AG09319 (cell line): ENCODE measurements at places on chromosomes 6 and 20.

DNA sequence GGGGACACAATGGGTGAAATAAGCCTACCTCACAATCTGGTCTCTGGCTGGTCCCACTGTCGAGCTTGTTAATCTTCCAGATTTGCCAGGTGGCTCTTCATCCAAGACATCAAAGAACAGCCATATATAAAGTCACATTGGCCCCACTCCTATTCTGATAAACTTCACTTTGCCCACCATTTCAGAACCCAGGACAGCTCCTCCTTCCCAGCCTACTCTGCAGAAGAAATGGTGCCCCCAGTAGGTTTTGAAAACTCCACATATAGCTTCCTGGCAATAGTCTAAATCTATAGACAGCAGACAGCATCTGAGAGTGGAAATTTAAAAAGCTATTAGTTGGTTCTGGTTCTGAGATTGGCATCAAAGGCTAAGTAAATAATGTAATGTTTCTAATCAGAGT is 143.1 kb upstream of the PCSK2 start:
- no peak for DNase-seq

DNA sequence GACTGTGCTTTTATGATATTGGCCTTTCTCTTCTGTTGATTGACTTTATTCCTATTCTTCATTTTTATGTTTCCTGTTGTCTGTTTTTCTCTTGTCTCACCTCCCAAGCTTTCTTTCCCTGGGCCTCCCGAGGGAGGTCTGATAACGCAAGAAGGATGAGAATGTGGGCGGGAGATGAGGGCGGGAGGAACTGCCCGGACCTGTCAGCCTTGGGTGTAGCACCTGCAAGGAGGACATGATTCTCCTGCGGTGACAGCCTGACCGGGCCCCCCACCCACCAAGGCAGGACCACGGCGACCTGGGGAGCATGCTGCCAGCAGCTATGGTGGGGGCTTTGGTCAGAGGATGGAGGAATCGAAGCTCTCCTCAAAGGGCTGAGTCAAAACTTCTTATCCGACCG is 86.9 kb downstream of the PLEKHG1 start:
- no peak for DNase-seq

DNA sequence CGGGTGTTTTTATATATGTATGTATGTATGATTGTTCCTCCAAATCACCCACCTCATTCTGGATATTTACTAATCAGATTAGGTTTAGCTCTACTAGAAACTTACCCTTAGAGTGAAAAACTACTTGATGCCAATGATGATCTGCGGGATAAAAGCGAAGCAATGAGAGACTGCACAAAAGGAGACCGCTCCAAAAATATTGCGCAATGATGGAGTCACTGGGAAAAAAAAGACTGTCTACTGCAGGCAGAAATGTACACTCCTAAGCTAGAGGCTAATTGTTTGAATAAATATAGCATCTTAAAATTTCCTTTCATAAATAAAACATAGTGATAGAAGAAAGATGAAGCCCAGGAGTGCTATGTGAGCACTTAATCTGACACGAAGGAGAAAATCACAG is 7.3 kb downstream of the RAB32 start:
- DNase-seq: no peak

DNA sequence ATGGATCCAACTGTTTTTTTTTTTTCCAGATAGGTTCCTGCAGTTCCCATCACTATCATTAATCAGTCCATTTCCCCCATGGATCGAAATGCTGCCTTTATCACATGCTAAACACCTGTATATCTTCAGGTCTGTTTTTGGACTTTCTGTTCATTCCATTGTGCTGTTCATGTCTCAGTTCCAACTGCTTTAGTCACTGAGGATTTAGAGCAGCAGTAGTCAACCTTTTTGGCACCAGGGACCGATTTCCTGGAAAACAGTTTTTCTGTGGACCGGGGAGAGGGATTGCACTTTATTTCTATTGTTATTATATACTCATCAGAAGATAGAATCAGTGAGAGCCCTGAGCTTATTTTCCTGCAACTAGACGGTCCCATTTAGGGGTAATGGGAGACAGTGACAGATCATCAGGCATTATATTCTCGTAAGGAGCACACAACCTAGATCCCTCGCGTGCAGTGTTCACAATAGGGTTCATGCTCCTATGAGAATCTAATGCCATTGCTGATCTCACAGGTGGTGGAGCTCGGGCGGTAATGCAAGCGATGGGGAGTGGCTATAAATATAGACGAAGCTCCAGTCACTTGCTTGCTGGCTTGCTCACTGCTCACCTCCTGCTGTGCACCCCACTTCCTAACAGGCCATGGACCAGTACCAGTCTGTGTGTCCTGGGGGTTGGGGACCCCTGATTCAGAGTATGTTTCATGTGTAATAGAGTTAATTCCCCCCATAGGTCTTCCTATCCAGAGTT is 46.0 kb downstream of the CAP2 start:
- DNase-seq: no peak

DNA sequence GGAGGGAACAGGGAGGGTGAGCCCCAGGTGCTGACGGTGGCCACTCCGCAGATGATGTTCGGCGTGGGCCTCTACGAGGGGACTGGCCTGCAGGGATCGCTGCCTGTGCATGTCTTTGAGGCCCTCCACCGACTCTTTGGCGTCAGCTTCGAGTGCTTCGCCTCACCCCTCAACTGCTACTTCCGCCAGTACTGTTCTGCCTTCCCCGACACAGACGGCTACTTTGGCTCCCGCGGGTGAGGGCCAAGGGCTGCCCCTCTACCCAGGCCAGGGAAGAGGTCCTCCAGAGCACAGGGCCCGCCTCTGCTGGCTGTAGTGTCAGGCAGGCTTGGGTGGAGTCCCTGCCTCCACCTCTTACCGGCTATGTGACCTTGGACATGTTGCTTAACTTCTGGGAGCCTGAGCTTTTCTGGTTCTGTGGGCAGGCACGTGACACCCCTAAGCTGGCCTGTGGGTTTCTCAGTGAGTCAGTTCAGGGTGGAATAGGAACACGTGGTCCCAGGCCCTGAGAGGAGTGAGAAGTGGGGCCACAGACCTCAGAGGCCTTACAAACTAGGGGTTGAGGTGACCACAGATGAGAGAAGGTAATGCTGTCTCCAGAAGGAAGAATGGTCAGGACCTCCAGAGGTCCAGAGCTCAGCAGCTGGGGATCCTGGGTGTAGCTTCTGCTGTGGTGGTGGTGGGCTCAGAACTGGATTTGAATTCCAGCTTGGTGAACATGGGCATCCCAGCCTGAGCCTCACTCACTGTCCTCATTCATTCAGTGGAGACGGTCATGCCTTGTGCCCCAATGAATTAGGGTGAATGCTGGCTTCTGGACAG is 11.9 kb downstream of the PCIF1 start:
- peak; percentile 73 for DNase-seq

- DNase-seq: no peak
Observed at GRCh38 chr6:134233180-134233955, 84.5 kb downstream of the SGK1 start.

- DNase-seq: no peak
Observed at GRCh38 chr6:134626086-134626485, 308.2 kb upstream of the SGK1 start.

- no peak for DNase-seq
Observed at GRCh38 chr20:25238319-25239037, 9.4 kb upstream of the PYGB start.

GRCh38 chr20:40848526-40848925 is 159.5 kb upstream of the MAFB start:
- no peak for DNase-seq

DNA sequence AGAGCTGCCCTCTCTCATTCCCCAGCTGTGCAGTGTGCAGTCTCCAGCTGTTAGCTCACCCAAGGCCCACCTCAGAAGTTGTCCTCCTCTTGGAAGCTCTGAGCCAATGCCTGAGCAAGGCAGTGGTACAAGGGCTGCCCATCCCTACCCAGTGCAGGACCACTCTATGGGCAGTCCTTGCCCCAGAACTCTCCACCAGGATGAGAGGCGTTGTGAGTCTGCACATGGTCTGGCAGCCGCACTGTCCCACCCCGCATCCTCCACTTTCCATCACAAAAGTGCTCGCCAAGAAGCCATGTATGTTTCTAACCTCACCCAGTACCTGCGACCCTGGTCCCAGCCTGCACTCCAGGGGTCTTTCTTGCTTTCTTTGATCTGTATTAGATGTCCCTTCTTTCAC is 175.1 kb upstream of the PMEPA1 start:
- no peak for DNase-seq

DNA sequence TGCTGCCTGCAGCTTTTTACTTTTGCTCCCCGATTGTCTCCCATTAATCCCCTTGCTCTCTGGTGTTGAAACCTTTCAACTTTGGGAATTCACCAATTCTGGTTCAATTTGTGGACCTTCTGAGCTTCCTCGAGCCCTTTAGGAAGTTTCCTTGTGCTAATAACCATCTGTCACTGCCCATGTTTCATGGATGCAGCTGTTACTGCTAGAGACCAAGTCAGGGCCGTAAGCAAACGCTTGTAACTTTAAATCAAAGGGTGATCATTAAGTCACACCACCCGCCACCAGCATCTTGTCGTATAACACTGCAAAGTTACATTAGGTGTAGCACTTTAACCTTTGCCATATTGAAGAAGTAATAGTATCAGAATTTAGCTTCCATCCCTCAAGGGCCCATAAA is 268.3 kb upstream of the SASH1 start:
- no peak for DNase-seq

DNA sequence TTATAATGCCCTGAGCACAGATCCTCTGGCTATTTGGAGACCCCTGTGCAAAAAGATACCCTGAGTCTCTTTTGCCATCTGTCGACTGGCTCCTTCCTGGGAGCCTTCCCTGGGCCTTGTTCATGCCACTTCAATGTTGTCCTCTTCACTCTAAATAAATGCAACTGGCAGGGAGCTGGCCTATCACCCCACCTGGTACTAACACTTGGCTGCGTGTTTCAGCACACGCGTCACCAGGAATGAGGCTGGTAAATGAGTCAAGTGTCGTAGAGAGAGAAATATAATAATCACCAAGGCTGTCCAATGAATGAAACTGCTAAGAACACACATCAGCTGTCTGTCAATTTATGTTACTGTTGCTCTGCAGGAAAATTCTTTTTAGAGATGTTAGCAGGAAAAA is 374.6 kb upstream of the JARID2 start:
- DNase-seq: no peak

GRCh38 chr20:8853805-8854338 is 215.0 kb upstream of the PLCB4 start:
- no peak for DNase-seq
